BJ (cell line): ENCODE measurements at places on chromosomes 7 and 10. TPM values are rescaled to one million over a fixed set of nuclear protein-coding genes. Genes with fewer than 3 reads are reported as not detected.

GRCh38 chr10:86059892-86060291 is 306.7 kb downstream of the GRID1 start:
- DNase-seq = no peak

- peak; percentile 97 for DNase-seq
Measured at GRCh38 chr7:13920053-13920697, 69.3 kb downstream of the ETV1 start.

DNA sequence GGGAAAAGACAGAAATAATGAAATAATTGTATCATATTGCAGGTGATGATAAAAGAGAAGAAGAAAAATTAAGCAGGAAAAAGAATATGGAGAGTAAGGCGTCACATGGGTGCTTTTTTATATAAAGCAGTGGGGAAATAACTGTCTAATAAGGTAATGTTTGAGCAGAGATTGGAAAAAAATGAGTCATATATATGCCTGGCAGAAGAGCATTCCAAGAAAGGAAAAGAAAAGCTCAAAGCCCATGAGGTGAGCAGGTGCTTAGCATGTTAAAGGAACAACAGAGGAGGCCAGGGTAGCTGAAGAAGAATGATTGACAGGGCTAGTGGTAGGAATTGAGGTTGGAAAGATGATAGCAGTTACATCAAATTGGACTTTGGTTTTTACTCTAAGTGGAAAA is 739.5 kb downstream of the SORCS1 start:
- DNase-seq = no peak

DNA sequence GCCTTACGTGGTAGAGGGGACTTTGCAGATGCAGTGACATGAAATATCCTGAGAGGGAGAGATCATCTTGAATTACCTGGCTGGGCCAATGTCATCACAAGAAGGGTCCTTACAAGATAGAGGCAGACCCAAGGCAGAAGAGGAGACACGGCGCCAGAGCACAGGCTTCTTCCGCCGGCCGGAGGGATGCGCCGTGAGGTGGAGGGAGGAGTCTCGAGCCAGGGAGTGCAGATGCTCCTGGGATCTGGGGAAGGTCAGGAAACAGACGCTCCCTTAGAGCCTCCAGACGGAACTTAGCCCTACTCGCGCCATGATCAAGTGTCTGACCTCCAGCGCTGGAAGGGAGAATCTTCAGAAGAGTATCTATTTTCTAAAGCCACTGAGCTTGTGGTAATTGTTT is 304.8 kb downstream of the GLRX3 start:
- no peak for DNase-seq

Gene SH2D4B
- not detected in 2 replicates for polyA plus RNA-seq

Gene BEND7
- 4.5 and 4.6 TPM in 2 replicates for polyA plus RNA-seq

Gene STEAP1B
- polyA plus RNA-seq = 1.4 and 4.3 TPM in 2 replicates

Gene SMKR1
- polyA plus RNA-seq = 0.27 and 0.45 TPM in 2 replicates

Gene PITX3
- not detected in 2 replicates for polyA plus RNA-seq
